HS-27A (cell line): ENCODE measurements at places on chromosomes 6 and 20.

DNA sequence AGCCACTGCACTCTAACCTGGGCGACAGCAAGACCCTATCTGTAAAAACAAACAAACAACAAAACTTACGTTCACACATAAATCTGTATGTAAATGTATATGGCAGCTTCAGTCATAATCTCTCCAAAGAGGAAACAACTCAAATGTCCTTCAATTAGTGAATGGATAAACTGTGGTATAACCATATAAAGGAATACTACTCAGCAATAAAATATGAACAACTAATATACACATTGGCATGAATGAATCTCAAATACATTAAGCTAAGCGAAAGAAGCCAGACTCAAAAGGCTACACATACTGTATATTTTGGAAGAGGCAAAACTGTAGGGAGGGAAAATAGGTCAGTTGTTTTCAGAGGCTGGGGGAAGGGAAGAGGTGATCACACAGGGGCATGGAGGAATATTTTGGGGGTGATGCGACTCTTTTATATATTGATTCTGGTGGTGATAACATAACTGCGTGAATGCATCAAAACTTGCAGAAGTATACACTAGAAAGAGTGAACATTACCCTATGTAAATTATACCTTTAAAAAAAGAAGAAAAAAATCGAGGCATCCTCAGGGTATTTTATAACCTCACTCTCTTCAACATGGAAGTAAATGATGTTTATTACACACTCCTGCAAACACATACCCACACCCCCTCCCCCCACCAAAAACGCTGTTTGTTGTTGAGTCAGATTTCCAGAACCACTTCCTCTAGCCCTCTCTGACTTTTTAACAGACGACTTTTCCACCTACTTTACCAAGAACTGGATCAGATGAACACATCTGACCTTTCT is 115.2 kb upstream of the RNF24 start:
- no peak for DNase-seq

DNA sequence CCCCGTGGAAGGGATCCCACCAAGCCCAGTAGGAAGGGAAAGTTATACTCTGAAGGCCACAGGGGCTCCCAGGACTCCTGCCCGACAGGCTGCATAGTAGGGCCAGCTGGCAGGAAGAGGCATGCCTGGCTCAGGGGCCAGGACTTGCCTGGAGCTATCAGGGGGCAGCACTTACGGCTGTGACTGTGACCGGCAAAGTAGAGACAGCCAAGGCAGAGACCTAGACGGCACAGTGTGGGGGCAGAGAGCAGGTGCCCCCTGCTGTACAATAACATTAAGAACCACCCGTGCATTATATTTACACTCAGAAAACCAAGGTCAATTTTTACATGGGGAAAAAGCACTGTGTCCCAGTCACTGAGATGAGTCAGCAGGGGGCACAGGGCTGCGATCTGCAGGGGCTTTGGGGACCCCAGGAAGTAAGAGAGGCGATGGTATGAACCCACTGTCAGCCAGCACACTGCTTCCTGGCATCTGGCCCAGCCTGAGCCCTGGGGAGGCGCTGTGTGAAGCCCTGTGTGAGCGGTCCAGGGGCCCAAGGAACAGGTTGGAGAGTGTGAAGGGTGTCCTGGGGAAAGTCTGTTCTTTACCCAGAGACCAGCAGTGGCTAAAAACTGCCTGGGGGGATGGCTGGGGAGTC is 9.9 kb downstream of the CCDC167 start:
- DNase-seq, result no peak

DNA sequence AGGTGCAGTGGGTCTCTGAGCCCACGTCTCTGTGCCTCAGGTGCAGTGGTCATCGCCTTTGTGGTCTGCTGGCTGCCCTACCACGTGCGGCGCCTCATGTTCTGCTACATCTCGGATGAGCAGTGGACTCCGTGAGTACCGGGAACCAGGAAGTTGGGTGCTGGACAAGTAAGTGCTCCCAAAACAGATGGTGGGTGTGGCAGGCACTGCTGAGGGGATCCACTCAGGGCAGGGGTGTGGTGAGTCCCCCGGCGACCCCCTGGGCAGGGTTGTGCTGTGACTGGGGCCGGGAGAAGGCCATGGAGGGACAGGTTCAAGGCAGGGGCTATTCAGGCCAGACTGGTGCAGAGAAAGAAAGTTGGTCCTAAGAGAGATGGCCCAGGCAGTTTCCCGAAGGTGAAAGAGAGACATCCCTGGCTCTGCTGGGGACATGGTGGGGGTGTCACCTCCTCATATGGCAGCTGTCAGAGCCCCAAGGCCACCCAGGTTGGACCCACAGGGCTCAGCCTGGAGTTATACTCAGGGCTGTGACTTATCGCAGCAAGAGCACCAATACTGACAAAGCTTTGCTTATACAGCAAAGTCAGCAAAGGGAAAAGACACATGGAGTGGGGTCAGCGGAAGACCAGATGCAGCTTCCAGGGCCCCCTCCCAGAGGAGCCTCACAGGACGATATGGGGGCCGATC is 37.9 kb upstream of the MRGBP start:
- DNase-seq, result no peak

- no peak for DNase-seq
These were observed 24.7 kb downstream of the C20orf203 start for GRCh38 chr20:32648761-32649650.

DNA sequence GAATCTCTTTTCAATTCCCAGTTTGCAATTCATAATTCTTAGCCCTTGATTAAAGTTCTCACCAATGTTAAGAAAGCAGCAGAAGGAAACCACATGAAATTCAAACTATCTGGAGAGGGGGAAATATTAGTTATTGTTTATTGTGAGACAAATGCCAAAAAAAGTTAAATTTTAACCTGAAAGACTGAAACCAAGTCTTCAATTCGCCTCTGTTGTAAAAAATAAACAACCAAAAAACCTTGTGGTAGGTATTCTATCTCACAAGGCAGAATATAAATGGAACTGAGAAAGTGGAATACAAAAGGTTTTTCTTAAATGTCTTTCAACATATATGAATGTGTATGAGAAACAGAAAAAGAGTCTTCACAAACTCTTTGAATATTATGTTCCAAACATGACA is 24.8 kb downstream of the TMX4 start:
- no peak for DNase-seq

GRCh38 chr6:112770308-112770707 is 423.2 kb downstream of the RFPL4B start:
- no peak for DNase-seq

DNA sequence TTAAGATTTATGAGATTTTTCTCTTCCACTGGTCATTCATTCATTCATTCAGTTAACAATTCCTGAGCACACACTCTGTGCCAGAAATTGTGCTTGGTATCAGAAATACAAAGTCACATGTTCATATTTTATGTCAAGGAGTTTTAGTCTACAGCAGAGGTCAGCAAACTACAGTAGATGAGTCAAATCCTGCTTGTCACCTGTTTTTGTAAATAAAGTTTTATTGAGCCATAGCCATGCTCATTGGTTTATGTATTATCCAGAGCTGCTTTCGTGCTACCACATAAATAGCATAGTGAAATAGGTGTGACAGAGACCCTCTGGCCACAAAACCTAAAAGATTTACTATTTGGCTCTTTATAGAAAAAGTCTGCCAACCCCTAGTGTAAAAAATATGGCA is 46.8 kb downstream of the THEMIS start:
- DNase-seq, result no peak

DNA sequence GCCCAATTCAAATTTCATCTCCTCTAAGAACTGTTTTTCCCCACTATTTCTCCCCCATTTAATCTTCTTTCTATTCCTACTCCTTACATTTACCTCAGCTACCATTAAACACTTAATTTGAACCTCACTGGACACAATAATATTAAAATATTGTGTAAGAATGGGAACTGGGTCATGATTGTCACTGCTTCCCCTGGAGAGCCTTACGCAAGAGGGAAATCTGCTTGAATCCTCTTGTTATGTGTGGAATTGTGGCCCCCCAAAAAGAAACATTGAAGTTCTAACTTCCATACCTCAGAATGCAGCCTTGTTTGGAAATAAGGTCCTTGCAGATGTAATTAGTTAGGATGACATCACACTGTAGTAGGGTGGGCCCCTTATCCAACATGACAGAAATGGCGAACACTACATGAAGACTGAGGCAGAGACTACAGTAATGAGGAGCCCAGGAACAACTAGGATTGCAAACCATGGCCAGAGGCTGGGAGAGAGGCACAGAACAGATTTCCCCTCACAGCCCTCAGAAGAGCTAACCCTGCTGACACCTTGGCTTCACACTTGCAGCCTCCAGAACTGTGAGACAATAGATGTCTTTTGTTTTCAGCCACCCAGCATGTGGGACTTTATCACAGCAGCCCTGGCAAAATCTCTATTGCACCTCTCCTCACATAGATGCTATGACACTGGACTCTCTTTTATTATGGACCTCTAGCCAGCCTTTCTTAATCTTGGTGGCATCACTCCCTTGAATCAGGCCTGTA is 29.9 kb downstream of the HIVEP2 start:
- DNase-seq, result no peak

DNA sequence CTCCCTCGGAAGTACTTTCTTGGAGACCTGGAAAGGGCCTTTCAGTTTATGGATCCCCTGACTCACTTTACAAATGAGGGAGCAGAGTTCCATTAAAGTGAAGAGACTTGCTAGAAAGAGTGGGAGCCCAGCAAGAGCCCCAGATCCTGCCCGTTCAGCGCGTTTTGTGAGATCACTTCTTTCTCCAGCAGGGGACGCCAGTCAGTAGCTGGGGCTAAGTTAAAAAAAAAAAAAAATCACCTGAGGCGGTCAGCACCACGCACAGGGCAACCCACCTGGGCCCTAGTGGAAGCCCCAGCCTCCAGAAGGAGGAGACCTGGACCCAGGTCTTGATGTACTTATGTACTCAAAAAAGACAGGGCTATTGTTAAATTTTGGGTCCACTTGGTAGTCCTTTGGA is 274.5 kb upstream of the RNF24 start:
- DNase-seq, result no peak

- DNase-seq, result no peak
These were observed 43.1 kb upstream of the SCML4 start for GRCh38 chr6:107867302-107867615.

- no peak for DNase-seq
These were observed 323.9 kb downstream of the FOXA2 start for GRCh38 chr20:22260506-22260905.

DNA sequence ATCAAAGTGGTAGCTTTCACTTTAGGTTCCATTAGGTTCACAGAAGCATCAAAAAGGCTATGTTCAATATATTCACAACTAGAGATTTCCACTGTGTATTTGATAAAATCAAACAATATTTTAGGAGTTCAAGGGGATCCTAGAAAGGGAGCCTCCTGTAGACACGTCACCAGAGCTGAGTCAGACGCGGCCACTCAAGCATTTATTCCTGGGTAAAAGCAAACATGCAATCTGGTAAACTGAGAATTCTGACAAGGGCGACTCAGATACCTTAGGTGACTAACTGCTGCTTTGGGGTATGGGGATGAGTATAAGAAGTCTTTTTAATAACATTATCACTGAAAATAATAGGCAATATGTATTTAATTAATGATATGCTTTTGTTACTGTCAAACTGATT is 118.7 kb upstream of the HMGN3 start:
- no peak for DNase-seq

GRCh38 chr6:44540881-44541280 is 153.4 kb downstream of the CDC5L start:
- no peak for DNase-seq

DNA sequence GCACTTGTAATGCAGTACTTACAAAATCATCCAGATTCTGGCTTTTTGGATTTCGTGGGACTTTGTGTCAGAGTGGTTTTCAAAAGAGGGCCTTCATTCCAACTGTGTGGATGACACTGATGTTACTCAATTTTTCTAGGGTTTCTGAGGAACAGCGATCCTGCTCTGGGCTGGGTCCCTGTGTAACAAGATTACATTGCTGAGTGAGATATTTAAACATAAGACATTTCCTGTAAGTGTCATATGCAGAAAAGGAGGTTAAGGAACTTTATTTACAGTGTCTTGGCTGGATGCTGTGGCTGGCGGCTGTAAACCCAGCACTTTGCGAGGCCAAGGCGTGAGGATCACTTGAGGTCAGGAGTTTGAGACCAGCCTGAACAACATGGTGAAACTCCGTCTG is 6.7 kb downstream of the ZFAND3 start:
- no peak for DNase-seq

DNA sequence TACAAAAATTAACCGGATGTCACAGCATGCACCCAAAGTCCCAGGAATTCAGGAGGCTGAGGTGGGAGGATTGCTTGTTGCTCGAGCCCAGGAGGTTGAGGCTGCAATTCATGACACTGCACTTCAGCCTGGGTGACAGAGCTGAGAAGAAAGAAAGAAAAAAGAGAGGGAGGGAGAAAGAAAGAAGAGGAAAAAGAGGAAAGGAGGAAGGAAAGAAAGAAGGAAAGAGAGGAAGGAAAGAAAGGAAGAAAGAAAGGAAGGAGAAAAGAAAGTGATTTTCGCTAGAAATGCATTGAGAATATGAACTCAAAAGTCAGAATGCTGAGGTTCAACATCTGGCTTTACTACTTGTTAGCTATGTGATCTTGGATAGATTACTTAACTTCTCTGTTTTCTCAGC is 6.6 kb downstream of the SENP6 start:
- no peak for DNase-seq

DNA sequence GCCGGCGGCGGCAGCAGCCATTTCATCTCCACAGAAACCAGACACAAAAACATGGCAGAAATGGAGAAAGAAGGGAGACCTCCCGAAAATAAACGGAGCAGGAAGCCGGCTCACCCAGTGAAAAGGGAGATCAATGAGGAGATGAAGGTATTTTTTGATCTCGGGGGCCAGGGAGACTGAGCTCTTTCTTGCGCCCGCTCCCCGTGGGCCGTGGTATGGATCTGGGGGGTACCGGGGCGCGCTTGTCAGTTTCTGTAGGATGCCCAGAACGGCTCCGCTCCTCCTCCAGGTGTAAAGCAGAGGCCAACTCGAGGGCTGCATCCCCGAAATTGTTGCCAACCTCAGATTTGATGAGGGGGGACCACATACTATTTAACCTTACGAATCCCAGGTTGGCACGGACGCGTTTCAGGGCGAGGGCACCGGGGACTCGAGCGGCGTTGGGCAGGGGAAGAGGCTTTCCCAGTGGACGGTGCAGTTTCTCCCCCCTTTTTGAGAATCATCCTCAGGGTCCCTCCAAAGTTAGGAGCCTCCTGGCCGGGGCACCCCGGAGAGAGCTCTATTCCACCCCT is 735 bp downstream of the SOBP start:
- DNase-seq, result no peak

GRCh38 chr20:41553142-41553879 is 64.9 kb downstream of the CHD6 start:
- DNase-seq, result no peak

GRCh38 chr6:31587791-31588777 is 2.0 kb downstream of the LST1 start:
- no peak for DNase-seq

DNA sequence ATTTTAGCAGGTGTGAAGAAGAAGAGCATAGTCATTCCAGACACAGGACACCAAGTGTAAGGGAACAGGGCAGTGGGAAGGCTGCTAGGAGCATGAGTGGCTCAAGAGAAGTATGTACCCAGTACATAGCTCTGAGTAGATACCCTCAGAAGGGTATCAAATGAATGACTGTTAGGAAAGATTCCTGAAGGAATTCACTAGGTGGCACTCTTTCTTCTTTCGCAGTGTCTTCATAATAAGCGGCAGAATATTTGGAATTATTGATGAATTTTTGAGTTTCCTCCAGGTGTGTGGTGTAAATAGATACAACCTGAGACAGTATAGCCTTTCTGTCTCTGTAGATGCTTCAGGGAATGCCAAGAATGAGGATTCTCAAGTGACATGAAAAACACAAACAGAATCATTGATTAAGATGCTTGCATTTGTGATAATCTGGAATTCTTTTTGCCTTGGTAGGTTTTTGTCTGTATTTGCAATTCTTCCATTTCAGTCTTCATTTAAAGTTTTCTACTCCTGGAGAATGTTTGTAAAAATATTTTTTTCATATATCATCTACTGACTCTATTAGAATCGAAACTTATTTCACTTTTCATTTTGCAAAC is 264.3 kb upstream of the RIMS1 start:
- DNase-seq, result no peak
